ENCODE measurements at places on chromosomes 7 and 10.

DNA sequence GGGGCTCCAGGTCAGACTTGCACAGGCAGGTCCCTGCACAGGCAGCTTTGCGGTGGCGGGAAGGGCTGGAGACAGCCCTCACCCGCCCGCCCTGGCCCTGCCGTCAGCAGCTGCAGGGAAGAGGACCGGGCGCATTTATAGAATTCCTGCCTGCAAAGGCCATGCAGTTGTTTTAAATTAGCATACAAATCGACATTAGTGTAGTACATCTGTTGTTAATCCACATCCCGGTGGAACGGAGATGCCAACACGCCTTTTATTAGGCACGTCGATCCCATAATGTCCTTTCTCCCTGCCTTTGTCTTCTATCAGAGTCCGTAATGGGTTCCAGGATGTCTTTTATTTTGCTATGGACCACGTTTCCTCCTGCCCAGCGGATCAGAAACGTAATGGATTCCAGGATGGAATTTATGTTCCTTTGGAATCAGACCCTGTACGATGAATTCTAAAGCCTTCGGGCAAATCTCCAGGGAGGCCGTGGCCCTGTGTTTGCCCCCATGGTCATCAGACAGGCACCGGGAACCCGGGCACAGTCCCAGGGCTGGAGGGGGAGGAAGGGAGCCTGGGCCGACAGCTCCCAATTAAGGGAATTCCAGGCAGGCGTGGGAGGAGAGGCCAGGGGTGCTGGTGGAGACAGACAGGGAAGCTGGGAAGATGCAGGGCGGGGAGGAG, 123.9 kb downstream of the COL26A1 start:
- no peak for DNase-seq

- DNase-seq: no peak
Observed at GRCh38 chr10:13816195-13816925, 229.6 kb downstream of the PRPF18 start.

- no peak for DNase-seq
Observed at GRCh38 chr7:138935465-138936011, 45.7 kb downstream of the KIAA1549 start.

DNA sequence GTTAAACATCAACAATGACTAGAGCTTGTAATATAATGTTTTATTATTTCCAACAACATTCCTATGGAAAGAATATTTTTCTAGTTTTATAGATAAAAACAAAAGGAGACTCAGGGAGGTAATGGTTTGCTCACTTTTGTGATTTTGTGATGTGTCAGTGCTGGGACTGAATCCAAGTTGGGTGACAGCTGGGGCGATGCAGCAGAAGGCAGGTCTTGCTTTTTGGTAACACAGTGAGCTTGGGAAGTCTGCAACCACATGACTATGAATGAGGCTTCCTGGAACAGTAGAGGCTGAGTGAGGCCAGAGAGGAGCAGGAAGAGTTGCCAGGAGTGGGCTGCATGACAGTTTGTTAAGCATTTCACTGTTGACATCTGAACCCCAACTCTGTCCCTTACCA, 4.9 kb upstream of the YKT6 start:
- DNase-seq: no peak

DNA sequence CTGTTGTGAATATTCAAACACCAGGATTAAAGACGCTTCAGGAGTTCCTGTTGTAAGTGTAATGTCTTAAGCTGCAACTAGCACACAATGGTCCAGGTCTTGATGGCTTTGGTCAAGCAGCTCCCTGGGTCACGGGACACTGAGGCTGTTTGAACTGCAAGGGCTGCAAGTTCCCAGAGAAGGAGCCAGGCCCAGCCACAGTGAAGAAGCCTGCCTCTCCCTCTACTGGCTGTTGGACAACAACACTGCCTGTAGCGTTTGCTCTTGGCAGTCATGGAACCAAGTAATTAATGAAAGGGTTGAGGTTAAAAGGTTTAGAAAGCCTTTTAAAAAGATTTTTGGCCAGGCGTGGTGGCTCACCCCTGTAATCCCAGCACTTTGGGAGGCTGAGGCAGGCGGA, 31.9 kb upstream of the GUSB start:
- no peak for DNase-seq

- DNase-seq: no peak
Observed at GRCh38 chr10:114694752-114695151, 36.7 kb upstream of the ABLIM1 start.

DNA sequence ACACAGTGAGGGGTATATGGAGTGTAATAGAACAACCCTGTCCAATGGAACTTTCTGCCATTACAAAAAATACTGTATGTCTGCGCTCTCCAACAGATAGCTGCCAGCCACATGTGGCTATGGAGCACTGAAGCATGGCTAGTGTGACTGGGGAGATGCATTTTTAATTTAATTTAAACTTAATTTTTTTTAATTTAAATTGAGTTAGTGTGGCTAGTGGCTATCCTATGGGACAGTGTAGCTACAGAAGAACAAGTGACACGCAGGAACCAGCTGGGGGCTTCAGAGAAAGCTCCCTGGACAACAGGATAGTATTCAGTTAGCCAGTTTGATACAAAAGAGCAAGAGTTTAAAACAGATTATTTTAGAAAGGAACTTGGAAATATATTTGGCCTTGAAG, 408.0 kb downstream of the THSD7A start:
- no peak for DNase-seq

DNA sequence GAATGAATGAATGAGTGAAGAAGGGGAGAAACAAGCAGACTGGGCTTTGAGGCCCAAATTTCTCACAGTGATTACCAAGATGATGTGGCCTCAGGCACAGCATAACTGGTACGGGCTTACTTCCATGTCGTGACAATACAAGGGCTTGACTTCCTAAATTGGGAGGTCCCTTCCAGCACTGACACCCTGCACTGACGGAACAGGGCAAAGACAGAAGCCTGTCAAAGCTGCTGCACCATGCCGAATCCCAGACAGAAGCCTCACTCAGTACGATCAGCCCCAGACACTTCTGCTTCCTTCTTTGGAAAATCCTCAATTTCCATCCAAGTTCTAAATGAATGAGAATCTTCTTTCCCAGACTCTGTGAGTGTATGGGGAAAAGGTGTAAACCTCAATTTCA, 51.9 kb downstream of the GNA12 start:
- DNase-seq: no peak
